ENCODE measurements at places on chromosomes 13 and 19.

DNA sequence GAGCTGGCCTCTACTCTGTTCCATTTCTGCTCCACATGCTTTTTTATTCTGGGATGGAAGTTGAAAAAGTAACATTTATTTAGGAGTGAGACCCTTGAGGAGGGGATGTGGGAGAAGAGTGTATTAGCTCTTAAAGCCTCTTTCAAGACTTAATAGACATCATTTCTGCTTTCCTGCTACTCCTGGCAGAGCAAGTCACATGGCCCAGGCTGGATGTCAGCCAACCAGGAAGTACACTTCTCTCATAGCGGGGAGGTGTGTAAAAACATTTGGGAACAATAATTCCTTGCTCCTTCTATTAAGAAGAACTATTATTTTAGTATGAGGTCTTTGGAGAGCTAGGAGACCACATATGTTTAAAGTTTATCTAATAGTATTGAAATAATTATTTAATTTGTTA is 40.6 kb upstream of the FAM216B start:
- peak; percentile 45 for DNase-seq

- DNase-seq, result no peak
Observed at GRCh38 chr13:88104576-88104975, 433.4 kb downstream of the SLITRK5 start.

GRCh38 chr13:29397265-29397664 is 198.2 kb downstream of the SLC7A1 start:
- DNase-seq, result no peak

DNA sequence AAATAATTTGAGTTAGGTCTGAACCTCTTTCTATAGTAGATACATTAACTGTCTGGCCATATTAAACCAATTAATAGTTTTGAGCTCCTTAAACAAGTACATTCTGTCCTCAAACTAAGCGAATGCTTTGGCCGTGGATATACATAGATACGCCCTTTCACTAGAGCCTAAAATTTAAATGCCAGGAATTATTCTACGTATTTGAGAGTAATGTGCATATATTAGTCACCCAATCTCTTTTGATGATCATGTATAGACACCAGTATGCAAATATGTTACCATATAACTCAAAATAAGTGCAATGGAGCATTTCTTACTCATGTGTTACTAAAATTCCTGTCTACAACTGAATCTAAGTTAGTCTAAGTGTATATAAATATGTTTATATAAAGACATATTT is 70.4 kb downstream of the FLT1 start:
- no peak for DNase-seq

GRCh38 chr19:16596399-16596798 is 24.2 kb upstream of the SLC35E1 start:
- no peak for DNase-seq

DNA sequence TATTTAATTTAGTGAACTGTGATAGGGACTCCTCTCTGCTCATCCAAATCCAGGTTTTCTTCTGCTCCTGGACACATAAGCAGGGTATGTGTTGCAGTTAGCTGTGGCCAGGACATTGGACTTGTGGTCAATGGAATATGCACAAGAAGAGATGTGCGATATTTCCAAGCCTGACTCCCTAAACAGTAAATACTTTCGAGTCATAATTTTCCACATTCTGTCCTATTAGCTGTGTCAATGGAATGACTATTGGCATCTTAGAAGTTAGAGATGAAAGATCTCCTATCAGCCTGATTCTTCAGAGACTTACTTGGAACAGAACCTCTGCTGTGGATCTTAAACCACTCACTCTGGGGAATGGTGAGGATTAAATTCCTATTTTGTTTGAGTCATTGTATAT is 771.0 kb downstream of the EFNB2 start:
- no peak for DNase-seq

- no peak for DNase-seq
Observed at GRCh38 chr13:41006306-41006705, 12.8 kb downstream of the ELF1 start.

- DNase-seq, result no peak
Observed at GRCh38 chr13:20136781-20137703, 23.8 kb downstream of the GJA3 start.

DNA sequence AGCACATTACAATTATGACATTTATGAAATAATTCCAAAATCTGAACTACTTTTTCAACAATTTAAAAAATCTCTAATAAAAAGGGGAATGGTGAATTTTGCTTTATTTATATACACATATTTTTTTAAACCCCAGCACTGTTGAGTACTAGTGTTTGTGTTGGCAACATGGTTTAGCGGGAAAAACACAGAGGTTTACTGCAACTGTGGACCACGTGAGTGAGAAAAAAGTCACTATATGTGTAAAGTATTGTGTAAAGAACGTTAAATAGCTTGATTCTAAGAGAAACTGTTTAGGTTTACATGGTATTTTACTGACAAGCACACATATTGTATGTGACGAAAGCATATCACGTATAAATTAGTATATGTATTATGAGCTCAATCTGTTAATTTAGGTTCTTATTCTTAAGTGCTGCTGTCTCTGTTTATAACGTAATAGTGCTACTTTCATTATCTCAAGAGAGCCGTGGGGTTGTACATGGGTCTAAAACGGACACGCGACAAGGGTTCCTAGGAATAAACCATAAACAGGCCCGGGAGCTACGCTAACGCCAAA is 617 bp downstream of the SKA3 start:
- DNase-seq, result no peak

DNA sequence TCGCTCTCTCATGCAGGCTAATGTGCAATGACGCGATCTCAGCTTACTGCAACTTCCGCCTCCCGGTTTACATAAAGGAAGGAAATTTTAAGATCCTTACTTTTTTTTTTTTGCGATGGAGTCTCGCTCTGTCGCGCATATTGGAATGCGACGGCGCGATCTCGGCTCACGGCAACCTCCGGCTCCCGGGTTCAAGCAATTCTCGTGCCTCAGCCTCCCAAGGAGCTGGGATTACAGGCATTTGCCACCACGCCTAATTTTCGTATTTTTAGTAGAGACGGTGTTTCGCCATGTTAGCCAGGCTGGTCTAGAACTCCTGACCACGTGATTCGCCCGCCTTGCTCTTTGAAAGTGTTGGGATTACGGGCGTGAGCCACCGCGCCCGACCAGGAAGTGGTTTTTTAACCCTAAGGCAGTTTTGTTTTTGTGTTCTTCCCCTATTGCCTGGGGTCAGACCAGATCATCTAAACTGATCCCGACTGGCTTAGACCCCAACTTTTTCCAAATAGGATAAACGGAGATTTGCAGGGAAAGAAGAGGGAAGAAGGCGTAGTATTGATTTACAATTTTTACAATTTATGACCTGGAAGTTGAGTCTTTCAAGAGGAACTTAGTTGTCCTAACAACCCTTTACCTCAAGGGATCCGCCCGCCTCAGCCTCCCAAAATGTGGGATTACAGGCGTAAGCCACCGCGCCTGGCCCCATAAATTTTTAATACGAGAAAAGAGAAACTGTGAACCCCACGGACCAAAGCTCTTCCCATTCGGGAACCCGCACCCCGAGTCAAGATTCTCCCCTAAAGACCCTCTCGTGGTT is 142.0 kb downstream of the ZNF737 start:
- DNase-seq, result peak; percentile 77

GRCh38 chr13:44573790-44574465 is 2.2 kb downstream of the TSC22D1 start:
- no peak for DNase-seq

DNA sequence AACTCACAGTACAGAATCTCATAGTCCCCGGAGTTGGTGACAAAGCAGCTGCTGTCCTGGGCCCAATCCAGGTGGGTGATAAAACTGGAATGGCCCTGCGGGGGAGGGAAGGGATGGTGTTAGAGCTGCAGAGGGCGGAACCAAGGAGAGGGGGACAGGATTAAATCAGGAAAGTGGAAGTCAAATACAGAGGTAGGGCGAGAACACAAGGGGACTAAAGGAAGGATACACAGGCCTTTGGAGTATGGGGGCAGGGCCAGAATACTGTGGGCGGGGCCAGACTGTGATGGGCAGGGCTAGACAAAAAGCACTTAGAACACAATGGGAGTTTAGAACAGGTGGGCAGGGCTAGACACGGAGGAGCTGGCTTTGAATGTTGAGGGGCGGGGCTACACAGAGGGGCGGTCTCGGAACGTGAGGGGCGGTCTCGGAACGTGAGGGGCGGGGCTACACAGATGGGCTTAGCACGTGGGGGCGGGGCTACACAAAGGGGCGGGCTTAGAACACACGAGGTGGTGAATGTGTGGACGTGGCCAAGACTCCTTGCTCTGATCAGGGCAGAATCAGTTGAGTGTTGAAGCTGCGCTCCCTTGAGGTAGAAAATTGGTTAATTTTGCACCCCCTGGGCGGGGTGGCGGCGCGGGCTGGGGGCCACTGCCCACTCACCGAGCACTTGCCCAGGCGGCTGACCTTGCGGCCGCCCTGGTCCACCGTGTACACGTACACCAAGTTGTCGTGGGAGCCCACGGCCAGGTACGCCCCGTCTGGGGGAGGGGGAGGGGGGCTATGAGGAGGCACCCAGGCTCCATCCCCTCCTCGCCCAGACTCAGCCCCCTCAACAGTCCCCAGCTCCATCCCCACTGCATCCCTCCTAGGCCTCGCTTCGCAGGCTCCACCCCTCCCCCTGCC is 14.0 kb upstream of the GPR4 start:
- peak; percentile 62 for DNase-seq

GRCh38 chr13:45711951-45712350 is 9.8 kb downstream of the CBY2 start:
- no peak for DNase-seq

DNA sequence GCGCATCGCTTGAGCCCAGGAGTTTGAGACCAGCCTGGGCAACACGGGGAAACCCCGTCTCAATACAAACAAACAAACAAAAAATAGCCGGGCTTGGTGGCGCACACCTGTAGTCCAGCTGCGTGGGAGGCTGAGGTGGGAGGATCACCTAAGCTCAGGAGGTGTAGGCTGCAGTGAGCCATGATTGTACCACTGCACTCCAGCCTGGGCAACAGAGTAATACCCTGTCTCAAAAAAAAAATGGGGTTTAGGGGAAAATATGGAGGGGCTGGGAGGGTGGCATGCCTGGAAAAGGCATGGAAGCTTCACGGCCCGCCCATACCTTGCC is 1.9 kb upstream of the ISYNA1 start:
- DNase-seq, result no peak

DNA sequence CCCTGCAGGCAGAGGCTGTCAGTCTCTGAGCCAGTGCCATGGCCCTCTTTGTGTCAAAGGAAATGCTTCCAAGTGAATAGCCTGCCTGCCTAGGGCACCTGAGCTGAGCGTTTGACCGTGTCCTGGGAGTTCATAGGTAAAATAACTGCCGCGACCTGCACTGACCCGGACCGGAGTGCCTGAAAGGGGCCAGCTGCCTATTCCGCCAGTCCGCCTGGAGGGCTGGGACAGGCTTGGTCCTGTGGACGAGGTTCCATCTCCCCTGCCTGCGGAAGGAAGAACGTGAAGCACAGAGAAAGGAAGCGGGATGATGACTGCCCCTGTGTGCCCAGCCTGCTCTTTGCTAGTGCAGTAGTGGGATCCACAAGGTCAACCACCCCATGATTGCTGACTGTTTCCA is 17.5 kb upstream of the ZNF492 start:
- DNase-seq, result no peak

DNA sequence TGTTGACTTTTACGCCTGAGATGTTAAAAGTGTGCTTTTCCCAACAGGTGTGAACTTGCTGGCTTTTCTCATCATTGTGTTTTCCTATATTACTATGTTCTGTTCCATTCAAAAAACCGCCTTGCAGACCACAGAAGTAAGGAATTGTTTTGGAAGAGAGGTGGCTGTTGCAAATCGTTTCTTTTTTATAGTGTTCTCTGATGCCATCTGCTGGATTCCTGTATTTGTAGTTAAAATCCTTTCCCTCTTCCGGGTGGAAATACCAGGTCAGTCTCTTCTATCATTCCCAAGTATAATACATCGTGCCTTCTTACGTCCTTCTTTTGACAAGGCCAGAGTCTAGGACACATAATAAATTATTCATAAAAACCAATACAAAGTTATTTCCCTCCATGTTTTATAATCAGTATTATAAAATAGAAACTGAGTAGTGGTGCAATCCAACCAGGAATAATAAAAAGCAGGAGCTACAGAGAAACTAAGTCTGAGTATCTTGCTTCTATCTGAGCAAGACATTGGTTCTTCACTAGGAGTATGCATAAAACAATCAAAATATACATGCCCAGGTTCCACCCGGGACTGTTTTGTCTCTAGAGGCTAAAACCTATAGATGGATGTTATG is 57.9 kb downstream of the RXFP2 start:
- DNase-seq, result peak; percentile 43

GRCh38 chr19:28730791-28731512 is 482.0 kb downstream of the UQCRFS1 start:
- DNase-seq, result no peak

DNA sequence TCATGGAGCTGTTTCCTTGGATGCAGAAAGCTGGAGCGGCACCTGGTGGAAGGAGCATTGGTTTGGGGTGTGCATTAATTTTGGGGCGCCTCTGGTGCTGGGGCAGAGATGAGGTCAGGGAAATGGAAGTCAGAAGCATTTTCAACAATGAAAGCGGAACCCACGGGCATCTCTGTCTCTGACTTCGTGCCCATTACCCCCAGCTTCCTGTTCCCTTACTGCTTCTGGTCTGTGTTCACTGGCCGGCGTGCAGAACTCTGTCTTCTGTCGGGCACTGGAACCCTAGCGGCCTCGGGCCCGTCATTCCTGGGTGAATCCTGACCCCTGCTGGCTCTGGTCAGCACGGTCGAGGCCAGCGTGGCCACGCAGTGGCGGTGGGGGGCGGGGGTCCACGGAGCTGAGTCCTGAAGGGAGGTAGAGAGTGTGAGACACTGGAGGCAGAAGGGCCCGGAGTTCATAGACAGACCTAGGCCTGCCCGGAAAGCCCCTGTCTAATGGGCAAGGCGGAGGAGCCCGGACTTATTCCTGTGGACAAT is 7.9 kb upstream of the LINGO3 start:
- peak; percentile 77 for DNase-seq

GRCh38 chr19:33278403-33279269 is 23.7 kb downstream of the CEBPA start:
- DNase-seq, result no peak

DNA sequence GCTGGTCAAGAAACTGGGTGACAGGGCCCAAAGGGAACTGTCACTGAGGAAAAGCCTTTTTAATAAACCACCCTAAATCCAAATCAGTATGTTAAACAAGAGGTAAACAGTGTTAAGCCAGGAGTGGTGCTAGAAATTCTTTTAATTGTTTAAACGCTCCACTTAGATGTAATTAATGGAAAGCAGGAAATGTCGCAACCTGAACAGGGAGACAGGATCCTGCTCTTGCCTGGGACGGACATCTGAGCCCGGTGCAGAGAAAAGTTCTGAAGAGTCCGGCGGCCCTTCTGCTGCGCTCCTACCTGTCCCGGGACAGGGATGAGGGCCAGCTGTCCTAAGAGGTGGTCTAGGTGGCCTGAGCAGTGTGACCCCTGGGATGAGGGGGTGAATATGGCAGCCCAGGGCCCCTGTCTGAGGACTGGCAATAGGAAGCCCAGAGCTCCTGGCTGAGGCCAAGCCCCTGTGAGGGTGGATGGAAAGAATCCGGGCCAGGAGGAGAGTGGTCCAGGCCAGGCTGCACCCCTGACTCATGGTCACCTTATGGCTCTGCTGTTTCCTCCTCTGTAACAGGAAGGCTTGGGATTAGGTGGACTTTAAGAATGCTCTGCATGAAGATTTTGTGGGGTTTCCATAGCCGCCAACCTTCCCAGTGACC is 112.8 kb upstream of the GJB6 start:
- DNase-seq, result no peak

All from umbilical cord (tissue), 2 donors.